ENCODE measurements at places on chromosomes 6 and 20.
A peak's percentile ranks its signal among the peaks of the same experiment; 100 is the strongest.

DNA sequence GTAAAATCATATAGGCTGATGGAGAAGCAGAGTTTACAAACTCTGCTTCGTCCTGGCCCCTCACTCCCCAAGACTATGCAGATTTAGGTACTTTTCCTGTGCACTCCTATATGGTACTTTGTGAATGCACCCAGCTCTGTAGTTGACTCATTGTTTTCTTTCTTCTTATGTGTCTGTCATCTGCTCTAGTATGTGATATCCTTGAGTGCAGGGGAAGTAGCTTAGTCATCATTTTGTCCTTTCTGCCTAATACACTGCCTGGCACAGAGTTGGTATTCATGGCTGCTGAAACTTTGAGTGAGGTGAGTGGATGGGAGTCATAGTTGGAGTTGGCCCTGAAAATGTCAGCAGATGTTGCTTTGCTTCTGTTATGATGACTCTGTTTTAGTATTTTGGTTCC lies 222.6 kb downstream of the RNF144B start:
- DNase-seq: no peak

DNA sequence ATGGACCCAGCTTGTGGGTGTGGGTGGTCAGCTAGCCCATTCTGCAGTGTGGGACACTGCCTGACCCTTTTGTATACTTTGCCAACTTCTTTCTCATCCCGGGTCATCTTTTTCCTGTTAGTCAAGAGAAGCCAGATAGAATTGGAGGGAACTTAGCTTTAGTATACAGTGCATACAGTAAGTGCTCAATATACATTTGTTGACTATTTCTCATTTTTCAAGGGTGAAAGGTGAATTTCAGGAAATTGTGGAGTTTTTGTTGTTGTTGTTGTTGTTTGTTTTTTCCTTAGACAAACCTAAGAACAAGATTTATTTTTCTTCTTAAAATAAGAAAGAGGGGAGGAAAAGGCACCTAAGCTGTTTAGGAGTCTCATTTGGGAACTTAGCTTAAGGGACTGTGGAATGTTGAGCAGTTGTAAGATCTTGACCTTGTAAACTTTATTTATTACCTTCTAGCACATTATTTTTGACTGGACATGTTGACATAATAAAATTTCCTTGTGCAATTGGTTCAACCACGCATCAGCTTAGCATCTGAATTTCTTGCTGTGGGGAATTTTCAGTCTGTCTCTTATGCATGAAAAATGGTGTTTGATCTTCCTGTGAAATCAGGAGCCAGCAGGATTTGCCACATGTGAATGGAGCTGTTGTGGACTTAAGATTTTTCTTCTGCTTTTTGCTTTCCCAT lies 113.6 kb downstream of the ARID1B start:
- no peak for DNase-seq

GRCh38 chr6:150691463-150691862 lies 91.8 kb downstream of the PLEKHG1 start:
- no peak for DNase-seq

DNA sequence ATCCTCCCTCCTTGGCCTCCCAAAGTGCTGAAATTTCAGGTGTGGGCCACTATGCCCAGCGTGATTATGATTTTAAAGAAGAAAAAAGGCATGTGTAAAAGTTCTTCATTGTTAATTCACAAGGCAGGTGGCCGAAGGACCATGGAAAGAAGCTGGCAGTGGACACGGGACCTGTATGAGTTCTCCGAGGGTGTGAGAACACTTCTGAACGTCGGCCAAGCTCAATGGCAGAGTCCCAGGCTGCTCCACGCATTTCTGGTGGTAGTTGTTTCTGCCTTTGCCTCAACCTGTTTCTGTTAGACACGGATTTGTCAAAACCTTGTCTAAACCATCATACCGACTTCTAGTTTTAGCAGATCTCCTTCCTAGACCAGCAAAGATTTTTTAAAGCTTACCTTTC lies 36.6 kb downstream of the IL20RA start:
- no peak for DNase-seq

DNA sequence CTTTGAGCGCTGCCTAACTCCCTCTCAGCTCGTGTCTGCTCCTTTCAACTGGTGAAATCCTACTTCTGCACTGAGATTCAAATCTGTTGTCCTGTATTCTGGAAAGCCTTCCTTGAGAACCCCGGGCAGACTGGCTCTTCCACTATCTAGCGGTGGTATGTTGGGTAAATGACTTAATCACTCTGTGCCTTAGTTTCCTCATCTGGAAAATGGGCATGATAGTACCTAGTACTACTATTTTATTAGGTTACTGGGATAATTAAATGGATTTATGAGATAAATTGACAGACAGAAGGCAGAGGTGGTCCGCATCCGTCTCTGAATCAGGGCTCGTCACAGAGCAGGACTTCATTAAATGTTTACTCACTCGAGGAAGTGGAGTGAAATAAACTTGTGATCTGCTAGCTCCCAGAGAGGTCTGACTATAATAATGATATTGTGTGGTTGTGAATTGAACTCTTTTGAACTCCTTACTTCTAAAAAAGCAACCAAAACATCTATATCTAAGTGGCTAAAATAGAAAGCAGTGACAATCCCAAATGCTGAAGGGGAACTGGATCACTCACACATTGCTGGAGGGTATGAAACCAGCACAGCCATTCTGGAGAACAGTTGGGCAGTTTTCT lies 26.6 kb downstream of the PPP1R16B start:
- no peak for DNase-seq

GRCh38 chr6:164303102-164303964 lies 888.8 kb downstream of the QKI start:
- DNase-seq: no peak

DNA sequence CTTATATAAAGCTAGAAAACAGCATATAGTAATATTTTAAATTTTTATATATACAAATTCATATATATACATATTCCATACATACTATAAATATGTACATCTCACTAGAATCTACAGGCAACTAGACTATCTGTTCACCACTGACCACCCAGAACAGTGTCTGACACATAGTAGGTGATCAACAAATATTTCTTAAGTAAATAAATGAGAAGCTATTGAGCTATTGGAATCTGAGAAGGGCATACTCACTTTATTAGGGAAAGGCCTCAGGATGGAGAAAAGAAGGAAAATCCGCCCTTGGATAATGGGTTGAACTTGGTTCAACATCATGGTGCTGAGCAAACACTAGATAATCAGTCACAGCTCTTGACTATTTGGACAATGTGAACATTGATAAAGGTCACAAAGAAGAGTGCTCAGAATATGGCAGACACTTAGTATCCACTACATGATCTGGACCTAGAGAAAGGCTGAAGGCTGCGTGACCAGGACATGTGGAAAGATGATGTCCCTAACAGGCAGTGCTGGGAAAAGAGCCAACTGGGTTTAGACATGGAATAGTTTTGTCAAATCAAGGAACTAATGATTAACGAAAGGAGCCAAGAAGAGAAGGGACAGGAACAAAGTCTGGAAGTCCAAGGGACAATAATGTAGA lies 186.1 kb downstream of the TASP1 start:
- no peak for DNase-seq

- no peak for DNase-seq
These were observed 197.9 kb upstream of the KCNK16 start for GRCh38 chr6:39520411-39520810.

DNA sequence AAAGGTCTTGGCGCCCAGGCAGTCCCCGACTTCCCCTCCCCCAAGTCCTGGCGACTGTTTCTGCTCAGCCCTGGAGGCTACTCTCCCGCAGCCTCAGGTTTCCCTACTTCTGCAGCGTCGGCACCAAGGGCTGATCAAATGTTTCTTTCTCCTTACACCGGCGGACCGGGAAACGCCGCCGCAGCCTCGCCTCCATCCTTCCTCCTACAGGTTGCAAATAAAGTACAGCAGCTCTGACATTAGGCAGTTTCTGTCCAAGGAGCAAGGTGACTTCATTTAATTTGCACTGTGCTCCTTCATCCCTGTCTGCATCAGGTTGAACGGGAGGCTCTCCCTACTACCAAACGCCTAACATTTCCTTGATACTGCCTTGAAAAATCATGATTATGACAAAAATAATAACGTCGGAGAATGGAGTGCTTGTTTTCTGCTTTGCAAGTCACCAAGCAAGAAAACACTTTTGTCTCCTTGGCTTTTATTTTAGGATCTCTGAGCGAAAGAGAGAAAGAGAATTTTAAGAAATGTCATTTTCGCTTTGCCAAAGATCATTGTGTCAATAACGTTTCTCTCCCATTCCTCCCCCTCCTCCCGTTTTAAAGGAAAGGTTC lies 1.0 kb downstream of the CLIC5 start:
- DNase-seq: no peak

GRCh38 chr6:114007516-114007915 lies 36.6 kb upstream of the HDAC2 start:
- no peak for DNase-seq

- DNase-seq: no peak
These were observed 254.3 kb downstream of the SOX4 start for GRCh38 chr6:21847711-21848480.

- DNase-seq: no peak
These were observed 96.4 kb downstream of the TBC1D32 start for GRCh38 chr6:121237859-121238258.

DNA sequence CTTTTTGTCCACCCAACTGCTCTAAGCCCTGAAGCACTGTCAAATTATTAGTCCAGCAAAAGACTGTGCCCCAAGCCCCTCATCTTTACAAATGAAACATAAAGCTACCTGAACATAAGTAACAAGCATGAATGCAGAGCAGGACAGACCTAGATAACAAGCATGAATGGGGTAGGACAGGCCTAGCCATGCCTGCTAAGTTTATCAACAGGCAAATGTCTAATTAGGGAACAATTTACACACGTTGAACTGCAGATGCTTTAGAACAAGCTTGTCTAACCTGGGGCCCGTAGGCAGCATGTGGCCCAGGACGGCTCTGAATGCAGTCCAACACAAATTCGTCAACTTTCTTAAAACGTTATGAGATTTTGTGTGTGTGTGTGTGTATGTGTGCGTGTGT lies 13.6 kb downstream of the FBXO30 start:
- no peak for DNase-seq

- peak; percentile 2 for DNase-seq
These were observed 64.5 kb upstream of the HIVEP1 start for GRCh38 chr6:11947575-11947974.

GRCh38 chr6:32833664-32834063 lies 4.9 kb downstream of the TAP2 start:
- no peak for DNase-seq

DNA sequence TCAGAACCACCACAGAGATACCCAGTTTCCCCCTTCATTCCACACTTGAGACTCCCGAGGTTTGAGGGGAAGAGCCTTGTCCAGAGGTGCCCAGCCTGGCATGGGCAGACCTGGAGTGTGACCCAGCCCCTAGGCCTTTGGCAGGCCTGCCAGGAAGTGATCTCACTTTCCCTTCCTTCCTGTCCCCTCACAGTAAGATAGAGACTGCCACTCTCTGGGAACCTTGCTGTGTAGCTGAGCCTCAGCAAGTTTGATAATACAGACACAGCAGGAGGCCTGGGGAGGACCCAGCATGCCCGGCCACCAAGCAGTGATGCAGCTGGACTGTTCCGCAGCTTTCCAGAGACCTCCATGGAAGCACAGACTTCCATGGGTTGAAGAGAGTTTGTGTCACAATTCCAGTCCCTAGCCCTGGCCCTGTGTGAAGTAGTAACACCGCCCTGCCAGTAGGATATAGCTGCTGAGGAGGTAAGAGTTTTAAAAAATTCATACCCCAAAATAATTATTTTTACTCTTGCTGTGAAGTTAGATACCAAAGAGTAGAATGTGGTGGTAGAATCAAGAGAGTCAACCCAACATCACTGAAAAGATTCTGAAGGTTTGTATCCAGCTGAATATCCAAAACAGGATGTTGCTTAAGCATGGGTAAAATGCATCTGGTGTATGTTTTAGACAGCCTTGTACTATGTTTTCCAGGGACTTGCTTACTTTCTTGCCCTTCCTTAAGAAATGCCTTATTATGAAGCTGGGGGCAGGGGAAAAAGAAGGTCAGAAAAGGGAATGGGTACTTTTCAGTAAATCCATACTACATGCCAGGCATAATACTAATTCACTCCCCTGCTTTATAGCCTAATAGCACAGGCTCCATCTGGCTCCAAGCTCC lies 16.3 kb downstream of the PKIG start:
- DNase-seq: no peak

DNA sequence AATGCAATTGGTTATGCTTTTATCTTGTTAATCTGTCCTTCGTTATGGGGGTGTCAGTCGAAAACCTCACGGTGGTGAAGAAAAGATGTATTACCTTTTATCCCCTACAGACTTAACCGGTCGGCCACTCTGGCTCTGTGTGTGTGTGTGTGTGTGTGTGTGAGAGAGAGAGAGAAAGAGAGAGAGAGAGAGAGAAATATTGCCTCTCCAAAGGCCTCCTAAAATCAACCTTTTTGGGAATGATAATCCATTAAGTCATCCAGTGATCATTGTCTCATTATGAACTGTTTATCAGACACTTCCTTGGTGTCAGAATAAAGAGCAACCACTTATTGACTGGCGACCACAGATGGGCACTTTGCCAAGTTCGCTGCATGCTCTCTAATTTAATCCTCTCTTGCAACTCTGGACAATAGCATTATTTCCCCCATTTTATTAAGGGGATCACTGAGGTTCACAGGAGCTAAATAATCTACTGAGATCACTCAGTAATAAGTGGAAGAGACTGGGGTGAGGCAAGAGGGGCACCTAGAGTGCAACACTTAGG lies 30.7 kb downstream of the SLC35D3 start:
- peak; percentile 37 for DNase-seq

DNA sequence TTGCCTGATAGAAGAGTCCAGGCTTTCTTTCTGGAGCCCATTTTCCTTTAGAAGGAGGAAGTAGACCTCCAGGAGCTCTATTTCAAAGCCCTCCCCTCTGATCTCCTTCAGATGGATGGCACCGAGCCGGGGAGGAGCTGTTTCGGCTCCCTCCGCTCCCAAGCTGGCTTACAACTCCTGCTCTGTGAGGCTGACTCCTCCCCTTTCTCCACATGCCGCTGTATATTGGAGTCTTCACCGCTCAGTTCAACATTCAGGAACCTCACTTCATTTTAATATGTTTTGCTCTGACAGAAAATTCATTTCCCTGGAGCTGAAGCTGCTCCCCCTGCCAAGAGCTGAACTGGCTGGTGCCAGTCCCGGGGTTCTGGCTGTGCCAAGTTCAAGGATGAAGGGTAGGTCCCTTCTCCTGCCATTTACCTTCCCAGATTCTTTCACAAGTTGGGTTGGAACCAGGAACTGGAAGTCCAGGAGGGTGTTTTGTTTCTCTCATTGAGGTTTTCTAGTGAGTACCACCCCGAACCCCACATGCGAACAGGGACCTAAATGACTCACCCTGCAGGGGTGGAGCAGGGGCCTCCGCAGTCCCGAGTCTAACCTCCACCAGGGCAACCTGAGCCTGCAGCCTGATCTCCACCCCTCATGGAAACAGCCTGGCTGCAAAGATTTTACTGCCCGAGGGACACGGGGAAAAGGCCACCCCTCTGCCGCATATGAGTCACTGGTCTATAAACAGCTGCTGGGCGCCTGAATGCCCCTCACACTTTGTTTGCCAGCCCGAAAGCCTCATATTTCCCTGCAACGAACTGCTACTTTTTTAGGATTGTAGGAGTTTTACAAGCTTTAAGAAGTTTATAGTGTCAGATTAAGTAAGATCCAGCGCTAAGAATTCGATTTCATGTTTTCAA lies 68.6 kb upstream of the FOXA2 start:
- DNase-seq: no peak

Measured in NCI-H2029 (cell line).